ENCODE measurements at places on chromosomes 7 and 10. TPM values are rescaled to one million over a fixed set of nuclear protein-coding genes. Genes with fewer than 3 reads are reported as not detected.

The ADAM12 gene
- 0.84 TPM for total RNA-seq

The CYP26A1 gene
- total RNA-seq: 0.13 TPM

The AOC1 gene
- not detected for total RNA-seq

The CALML3 gene
- not detected for total RNA-seq

The SEMA3E gene
- total RNA-seq: not detected

The FAM53B gene
- total RNA-seq: 70.9 TPM

The CHN2 gene
- total RNA-seq: 1.1 TPM

The H2BK1 gene
- 1.8 TPM for total RNA-seq

The ALKBH4 gene
- total RNA-seq: 8.1 TPM

The HSPA12A gene
- total RNA-seq: 4.0 TPM

The DRGX gene
- total RNA-seq: not detected

The LIPF gene
- total RNA-seq: not detected

The BLNK gene
- total RNA-seq: 238 TPM

The ZNF138 gene
- total RNA-seq: 17.8 TPM

The GPR15LG gene
- total RNA-seq: not detected

The TRPV6 gene
- not detected for total RNA-seq

The EPDR1 gene
- 0.22 TPM for total RNA-seq

The DMTF1 gene
- total RNA-seq: 159 TPM

The HEPACAM2 gene
- total RNA-seq: not detected

The TFR2 gene
- 7.5 TPM for total RNA-seq

The KBTBD2 gene
- 39.7 TPM for total RNA-seq

The MOGAT3 gene
- total RNA-seq: not detected

The CALHM1 gene
- total RNA-seq: 0.40 TPM

The GATA3 gene
- 0.53 TPM for total RNA-seq

The SLC16A9 gene
- 0.81 TPM for total RNA-seq

The TRIM50 gene
- not detected for total RNA-seq

The ZNF273 gene
- 12.3 TPM for total RNA-seq

The MRLN gene
- total RNA-seq: not detected

The GPER1 gene
- total RNA-seq: 3.0 TPM

The UCN3 gene
- total RNA-seq: not detected

The AQP1 gene
- 0.44 TPM for total RNA-seq

The PAOX gene
- 14.1 TPM for total RNA-seq

The RAB18 gene
- total RNA-seq: 48.3 TPM

The NKX1-2 gene
- total RNA-seq: not detected

The PLXNA4 gene
- 0.02 TPM for total RNA-seq

The PON1 gene
- not detected for total RNA-seq

The NANOS1 gene
- total RNA-seq: 0.15 TPM

The PLEKHS1 gene
- 0.07 TPM for total RNA-seq

The EPHA1 gene
- total RNA-seq: not detected

The CUBN gene
- total RNA-seq: 2.5 TPM

The ACBD7 gene
- total RNA-seq: not detected

The ALOX5 gene
- total RNA-seq: 181 TPM

The SLC26A5 gene
- total RNA-seq: not detected

The GIMAP4 gene
- 0.40 TPM for total RNA-seq

The SEMA3A gene
- total RNA-seq: not detected

The PWWP2B gene
- 13.4 TPM for total RNA-seq

The FBXL13 gene
- total RNA-seq: 3.4 TPM

The TIMM23B gene
- 27.0 TPM for total RNA-seq

The SPDYE17 gene
- not detected for total RNA-seq

The RADIL gene
- total RNA-seq: not detected

The TMEM184A gene
- total RNA-seq: not detected

Measured in activated B cell treated with CpG ODN at 0.5 μM for 24 hours (primary cell).